ENCODE measurements at places on chromosomes 16 and 17.

DNA sequence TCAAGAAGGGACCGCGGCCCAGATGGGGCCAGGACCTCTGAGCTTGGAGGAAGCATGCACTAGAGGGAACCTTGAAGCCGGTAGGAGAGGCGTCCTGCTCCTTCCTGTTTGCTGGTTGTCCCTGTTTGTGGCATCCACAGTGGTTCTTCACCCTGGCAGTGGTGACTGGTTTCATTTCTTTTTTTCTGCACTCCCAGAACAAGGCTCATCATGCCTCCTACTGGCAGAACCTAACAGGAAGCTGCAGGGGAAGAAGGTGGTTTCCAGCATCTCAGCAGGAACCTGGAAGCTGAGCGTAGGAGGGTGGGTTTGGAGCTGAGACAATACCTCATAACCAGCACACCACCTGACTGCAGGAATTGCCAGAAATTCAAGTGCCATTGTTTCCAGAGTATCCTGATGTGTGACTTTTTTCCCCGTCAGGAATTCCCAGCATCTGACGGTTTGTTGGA is 5.8 kb downstream of the TMEM231 start:
- no peak for DNase-seq

GRCh38 chr16:79651363-79651762 is 50.8 kb upstream of the MAF start:
- no peak for DNase-seq

DNA sequence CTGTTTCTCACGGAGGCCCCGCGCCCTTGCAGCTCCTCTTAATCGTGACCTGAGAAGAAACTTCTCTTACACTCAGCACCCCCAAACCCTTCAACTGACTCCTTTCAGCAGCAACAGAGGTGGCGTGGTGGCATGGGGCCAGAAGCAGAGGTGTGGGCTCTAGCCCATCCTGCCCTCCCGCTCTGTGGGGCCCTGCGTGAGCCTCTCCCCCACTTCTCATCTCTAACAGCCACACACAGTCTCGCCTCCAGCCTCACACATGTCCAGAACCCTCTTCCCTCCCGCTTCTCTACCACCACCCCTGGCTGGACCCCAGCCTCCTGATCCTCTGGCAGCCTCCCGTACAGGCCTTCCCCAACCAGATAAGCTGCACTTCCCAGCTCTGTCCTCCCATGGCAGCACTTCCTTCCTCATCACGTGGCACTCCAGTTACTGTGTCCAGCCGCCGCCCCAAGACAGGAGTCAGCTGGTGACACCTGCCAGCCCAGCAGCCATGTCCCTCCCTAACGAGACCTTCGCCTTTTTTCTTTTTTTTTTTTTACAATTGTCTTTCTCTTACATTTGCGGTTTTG is 30.5 kb downstream of the NSMCE1 start:
- no peak for DNase-seq

- no peak for DNase-seq
Observed at GRCh38 chr16:67548265-67549126, 13.8 kb upstream of the CTCF start.

DNA sequence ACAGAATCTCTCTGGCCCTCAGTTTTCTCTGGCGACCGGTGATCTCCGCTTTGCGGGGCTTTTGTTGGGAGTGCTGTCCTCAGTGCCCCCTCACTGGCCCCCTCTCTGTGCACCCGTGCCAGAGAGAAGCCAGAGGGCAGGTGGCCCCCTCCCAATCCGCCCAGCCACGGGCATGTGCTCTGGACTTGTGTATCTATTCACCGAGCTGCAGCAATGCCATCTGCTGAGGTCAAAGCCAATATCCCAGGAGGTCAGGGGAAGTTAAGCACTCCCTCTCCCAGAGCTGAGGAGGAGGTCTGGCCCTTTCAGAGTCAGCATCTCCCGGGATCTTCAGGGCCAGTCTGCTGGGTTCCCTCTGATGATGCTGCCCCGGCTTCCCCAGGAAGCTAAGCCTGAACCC is 5.1 kb downstream of the CACNG5 start:
- no peak for DNase-seq

GRCh38 chr17:49603238-49603637 is 27.6 kb downstream of the NXPH3 start:
- no peak for DNase-seq

- DNase-seq: no peak
Observed at GRCh38 chr17:34499576-34499975, 79.8 kb upstream of the TMEM132E start.

DNA sequence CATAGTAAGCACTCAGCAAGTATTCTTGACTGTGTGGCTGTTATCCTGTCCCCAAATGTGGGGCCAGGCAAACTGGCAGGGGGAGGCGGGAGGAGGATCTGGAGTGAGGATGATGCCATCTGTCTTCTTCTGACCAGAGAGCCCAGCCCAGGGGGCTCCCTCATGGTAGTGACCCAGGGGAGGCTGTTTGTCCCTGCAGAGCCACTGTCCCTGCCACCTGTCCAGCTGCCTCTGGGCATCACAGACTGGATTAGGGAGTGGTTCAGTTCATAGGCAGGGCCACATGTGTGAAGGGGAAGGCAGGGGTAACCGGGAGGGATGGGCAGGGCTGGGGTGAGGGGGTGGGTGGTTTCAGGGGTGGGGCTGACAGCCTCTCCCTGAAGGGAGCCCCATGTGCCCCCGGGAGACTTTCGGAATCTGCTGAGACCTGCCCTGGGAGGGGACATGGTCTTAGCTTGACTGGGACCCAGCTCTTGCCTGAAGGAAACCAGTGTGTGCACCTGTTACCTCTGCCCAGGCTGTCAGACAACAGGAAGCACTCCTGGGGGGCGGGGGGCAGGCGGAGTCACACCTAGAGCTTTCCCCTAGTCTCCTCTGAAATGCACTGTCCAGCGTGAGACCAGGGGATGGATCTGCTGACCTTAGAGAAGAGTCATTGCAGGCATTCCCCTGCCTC is 15.2 kb downstream of the ARHGAP23 start:
- no peak for DNase-seq
